ENCODE measurements at places on chromosomes 6 and 20.

GRCh38 chr6:21595285-21596144 is 2.0 kb downstream of the SOX4 start:
- DNase-seq = no peak

GRCh38 chr6:13735031-13735430 is 23.4 kb upstream of the RANBP9 start:
- DNase-seq = no peak

GRCh38 chr6:12364621-12365020 is 74.5 kb downstream of the EDN1 start:
- no peak for DNase-seq

- DNase-seq = no peak
These were observed 336.8 kb downstream of the HDGFL1 start for GRCh38 chr6:22906091-22906549.

DNA sequence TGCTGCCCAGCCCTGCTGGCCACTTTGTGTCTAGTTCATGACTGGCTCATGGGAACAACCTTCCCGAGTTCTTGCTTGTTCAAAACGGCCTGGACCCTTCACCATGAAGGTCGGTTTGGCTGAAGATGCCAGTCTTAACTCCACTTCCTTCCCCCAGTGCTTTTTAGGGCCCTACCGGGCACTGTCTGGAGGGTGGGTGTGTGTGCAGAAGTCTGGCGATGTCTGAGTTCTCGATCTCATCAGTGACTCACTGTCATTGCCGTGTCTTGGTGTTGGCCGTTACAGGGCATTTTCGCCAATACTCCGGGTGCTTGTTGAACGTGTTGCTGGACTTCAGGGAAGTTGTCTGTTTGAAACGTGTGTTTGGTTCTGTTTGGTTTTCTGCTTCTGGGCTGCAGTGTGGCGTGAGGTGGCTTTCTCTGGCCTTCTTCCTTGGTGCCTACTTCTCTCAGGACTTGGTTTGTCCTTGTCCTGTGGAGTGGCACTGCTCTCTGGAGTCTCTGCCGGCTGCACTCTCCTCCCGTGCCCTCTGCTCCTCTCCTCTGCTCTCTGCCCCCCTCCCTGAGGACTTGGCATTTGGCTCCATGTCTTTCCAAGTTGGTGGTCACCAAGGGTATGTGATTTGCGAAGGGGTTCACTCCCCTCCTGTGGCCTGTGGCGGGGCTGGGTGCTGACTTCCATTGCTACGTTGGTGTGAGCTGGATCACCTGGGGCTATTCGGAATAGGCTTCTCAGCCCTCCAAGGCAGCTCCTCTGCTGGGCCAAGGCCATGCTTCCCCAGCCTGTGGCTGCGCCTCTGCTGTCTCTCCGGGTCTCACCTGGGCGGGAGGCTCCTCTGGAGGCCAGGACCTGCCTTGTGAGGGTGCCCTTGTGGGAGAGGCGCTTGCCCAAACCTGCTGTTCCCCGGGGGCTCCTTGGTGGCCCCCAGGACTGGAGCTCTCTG is 38.2 kb downstream of the PYGB start:
- no peak for DNase-seq

DNA sequence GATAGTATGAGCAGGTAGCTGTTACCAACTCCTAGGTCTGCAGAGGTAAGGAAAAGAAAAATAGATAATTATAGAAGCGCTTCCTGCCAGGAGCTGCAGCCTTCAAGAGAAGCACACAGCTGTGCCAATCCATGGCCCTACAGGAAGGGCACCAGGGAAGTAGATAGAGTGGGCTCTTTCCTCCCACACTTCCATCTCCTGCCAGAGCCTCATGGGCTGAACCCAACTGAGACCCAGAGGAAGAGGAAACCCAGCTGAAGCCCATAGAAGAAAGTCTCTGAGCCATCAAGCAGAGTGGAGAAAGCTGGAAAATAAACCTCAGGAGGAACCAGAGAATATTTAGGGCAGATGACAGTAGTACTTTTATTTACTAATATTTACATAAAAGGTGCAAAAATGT is 146.7 kb upstream of the ATXN1 start:
- no peak for DNase-seq

GRCh38 chr20:21534453-21534852 is 20.6 kb upstream of the NKX2-2 start:
- no peak for DNase-seq

- DNase-seq = no peak
These were observed 34.7 kb upstream of the SYNCRIP start for GRCh38 chr6:85677234-85677956.

GRCh38 chr6:160871320-160871719 is 120.2 kb upstream of the MAP3K4 start:
- DNase-seq = no peak

DNA sequence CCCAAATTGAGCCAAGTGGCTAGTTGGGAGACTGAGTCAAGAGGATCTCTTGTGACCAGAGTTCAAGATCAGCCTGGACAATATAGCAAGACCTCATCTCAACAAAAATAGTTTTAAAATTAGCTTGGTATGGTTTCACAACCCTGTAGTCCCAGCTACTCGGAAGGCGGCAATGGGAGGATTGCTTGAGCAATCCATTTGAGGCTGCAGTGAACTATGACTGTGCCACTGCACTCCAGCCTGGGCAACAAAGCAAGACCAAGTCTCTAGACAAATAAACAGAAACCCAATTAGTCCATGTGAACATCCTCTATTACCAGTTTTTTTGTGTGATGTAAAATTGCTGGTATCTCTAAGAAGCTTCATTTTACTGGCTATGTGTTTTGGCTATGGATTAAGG is 106.2 kb downstream of the TULP4 start:
- no peak for DNase-seq

All from H9 (cell line).